ENCODE measurements at places on chromosomes 12 and 14. TPM values are rescaled to one million over a fixed set of nuclear protein-coding genes. Genes with fewer than 3 reads are reported as not detected.

DNA sequence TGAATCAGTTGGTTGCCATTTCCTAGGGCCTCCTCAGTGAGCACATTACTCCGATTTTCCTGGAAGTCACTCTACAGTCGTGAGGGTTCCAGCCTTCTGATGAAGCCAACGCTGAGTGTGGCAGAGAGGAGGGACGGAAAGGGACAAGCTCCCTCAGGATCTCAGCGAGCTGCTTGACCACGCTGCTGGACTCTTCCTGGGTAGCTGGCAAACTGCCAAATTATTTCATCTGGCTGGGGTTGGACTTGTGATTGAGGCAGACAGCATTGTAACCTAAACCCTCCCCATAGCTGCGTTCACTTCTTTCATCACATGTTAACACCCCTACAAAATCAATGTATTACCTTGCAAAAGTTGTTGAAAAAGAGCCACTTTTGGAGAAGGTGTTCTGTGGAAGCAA lies 69.6 kb upstream of the CHST11 start:
- no peak for DNase-seq

The NID2 gene
- 4.6 TPM for total RNA-seq

- no peak for DNase-seq
These were observed 40.3 kb downstream of the CMKLR1 start for GRCh38 chr12:108298761-108299275.

The SLC8A3 gene
- not detected for total RNA-seq

The FAM181A gene
- total RNA-seq: not detected

GRCh38 chr12:122067548-122067947 lies 11.0 kb upstream of the MLXIP start:
- DNase-seq: no peak

DNA sequence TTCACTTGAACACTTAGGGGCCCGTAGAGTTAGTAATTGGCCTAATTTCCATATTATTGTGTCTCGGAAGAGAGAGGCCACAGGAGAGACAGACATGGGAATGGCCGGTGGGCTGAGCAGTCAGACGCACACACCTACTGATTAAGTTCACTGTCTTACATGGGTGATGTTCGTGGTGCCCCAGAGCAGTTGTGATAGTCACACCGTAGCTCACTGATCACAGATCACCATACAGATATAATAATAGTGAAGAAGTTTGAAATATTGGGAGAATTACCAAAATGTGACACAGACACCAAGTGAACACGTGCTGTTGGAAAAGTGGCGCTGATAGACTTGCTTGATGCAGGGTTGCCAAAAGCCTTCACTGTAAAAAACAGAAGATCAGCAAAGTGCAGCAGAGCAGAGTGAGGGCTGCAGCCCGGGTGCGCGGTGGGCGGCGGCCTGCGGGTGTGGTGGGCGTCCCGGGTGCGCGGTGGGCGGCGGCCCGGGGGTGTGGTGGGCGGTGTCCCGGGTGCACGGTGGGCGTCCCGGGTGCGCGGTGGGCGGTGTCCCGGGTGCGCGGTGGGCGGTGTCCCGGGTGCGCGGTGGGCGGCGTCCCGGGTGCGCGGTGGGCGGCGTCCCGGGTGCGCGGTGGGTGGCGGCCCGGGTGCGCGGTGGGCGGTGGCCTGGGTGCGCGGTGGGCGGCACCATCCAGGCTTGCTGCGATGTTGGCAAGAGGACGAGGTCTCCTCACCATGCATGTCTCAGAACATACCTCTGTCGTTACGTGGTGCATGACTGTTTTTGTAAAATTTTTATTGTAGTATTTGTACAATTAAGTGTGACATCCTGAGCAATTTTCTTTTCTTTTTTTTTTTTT lies 34.3 kb upstream of the TEX22 start:
- peak; percentile 56 for DNase-seq

DNA sequence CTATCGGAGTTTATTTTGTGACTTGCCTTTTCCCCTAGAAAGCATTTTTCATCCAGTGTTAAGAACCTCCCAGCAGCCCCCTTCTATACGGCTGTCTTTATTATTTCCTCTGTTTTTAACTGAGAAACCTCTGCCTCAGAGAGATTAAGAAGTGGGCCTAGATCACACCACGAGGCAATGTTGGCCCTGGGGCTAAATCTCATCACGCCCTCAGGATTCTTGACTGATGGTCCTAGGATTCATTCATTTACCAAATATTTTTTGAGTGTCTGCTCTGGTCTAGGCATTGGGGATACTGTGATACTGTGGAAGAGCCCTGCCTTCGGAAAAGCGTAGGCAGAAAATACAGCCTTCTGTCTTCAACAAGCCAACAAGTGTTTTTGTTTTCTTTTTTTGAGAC lies 42.1 kb downstream of the C14orf132 start:
- no peak for DNase-seq

All from MG63 (cell line).